ENCODE measurements at places on chromosomes 7 and 10.

GRCh38 chr10:48705401-48705938 is 20.8 kb downstream of the WDFY4 start:
- no peak for DNase-seq

- no peak for DNase-seq
These were observed 131.8 kb upstream of the HABP2 start for GRCh38 chr10:113420733-113421675.

DNA sequence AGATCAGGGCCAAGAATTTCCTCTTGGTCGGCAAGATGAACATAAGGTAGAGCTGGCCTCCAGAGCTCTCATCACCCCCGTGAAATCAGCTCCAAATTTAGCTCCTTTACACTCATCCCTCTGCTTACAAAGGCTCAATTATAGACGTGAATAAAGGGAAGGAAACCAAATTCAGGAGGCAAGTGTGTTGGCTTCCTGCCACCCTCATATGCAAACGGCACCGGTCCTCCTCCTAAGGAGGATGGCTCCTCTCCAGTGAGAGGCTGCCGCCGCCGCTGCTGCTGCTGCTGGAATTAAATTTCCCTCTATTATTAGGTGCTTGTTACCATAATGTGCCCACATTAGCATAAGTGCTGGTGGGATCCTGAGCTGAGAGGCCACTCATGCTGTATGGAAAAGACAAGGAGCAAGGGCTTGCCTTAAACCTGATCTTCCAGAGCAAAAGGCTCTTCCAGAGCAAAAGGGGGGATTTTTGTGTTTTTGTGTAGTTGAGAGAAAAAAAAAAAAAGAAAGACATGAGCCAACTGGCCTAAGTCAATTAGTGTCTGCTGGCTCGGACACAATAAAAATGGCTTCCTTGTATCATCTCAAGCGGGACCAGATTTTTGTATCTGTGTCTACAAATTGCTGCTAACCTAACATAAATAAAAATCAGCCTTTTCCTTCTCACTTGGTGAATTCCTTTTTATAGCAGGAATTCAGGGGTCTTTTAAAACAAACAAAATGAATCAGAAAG is 68.4 kb downstream of the CDHR3 start:
- DNase-seq: no peak

DNA sequence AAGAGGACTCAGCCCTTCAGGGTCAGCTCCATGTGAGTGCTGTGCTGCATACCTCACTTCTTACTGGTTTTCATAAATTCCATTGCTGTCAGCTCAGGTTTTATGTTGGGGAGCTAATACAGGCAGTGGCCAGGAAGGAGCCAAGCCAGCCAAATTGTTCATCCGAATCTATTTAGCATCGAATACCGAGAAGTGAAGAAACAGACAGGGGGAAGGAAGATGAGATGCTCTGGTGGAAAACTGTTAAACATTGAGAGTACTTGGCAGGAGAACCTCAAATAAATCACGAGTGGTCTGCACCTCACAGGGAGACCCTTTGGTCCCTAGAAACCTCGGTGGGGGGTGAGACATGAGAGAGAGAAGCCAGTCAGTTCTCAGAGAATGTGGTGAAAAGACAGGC is 196.0 kb upstream of the TMEM72 start:
- no peak for DNase-seq

DNA sequence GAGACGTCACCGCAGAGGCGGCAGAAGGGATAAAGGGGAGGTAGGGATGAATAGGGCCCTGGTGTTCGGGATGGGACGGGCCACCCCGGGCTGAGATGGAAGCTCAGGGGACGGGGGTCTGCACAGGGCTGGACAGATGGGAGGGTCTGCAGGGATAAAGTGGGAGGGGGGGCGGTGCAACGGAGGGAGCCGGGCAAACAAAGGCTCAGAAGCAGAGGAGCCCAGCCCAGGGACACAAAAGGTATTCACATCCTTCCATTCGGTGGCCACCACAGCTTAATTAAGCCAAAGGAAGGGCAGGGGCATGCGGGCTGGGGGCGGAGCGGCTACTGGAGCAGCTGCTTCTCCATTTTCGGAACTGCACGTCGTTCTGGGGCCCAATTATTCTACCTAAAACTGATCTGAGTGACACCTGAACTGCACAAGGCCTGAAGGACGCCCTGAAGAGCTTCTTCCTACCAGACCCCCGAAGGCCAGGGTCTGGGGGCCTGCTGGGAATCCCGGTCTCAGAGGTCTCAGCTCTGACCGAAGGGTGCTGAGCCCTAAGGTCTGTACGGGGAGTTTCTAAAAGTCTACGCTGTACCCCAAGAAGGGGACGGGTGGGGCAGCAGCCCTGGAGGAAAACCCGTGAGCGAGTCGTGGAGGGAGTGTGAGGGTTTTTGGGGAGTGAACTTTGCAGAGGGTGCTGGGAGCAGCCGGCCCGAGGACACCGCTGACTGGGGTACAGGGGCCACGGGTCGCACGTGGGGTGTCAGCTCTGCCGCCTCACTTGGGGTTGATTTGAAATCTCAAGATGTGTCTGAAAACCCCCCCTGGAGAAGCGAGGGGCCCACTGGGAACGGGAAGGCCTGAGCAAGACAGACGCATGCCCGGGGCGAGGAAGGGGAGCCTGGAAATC is 334.8 kb downstream of the DNAJB6 start:
- no peak for DNase-seq

DNA sequence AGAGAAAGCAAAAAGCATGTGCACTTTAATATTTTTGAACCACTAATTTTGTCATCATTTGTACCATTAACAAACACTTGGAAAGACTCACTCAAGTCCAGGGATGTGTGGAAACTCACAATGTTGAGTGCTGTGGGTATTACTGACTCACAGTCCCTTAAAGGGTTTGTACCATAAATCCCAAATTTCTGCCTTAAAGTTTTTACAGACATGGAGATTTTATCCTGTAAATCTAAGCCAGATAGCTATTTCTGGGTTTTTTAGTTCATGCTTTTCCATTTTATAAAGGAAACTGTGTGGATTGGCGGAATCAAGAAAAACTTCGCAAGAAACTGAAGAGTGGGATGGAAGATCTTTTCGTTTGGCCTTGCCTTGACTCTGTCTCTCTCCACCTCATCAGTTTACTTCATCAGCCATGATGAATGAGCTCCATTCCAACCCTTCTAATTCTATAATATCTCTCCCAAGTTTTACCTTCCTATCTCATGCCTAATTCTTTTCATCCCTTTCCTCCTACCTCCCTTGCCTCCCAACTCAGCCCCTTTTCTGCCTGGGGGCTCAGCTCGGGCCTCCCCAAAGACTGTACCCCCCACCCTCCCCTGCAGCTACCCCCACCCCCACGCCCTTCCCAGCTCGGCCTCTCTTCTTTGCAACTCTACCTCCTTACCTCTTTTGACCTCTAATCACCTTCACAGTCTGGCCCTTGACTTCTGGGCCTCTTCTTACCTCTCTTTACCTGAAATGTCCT is 218.5 kb upstream of the MKLN1 start:
- no peak for DNase-seq

GRCh38 chr7:113521468-113521867 is 397.3 kb downstream of the PPP1R3A start:
- DNase-seq: no peak

DNA sequence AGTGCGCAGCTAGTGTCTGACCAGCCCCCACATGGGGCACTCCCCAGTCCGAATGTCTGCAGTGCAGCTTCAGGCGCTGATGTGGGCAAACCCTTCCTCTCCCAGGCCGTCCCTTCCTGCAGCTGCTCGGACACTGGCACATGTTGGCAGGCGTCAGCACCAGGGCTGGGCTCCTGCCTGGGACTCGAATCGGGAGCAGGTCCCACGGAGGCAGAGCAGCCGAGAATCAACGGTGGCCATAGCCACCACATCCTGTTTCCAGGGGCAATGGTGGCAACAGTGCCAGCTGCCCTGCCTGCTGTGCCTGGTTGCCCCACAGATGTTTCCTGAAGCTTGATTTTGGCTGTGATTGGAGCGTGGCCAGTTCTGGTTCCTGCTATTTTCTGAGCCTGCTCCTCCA is 65.8 kb downstream of the MGMT start:
- DNase-seq: no peak
